Hypothalamus (tissue), 51 donors: ENCODE measurements at places on chromosomes 6 and 20.

- DNase-seq: no peak
Measured at GRCh38 chr6:96853083-96853482, 15.8 kb upstream of the GPR63 start.

DNA sequence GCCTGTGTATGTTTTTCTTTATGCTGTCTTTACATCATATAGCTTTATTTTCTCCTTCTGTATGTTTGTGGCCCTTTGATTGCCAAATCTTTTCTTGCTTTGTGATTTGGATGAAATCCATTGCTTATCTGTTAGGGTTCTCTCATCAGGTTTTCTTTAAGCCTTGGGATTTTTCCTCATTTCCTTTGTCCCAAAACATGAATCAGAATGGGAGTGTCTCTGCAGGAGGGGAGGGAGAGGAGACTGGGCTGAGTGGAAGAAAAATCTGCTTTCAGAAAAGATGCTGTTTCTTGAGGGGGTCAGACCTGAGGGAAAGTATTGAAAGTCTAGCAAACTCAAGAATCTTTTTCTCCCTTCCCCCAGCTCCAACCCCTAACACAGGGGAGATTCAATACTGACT lies 758.0 kb upstream of the MMS22L start:
- no peak for DNase-seq

- no peak for DNase-seq
Measured at GRCh38 chr6:115832786-115833185, 227.9 kb downstream of the FRK start.

GRCh38 chr6:3195695-3196497 lies 31.6 kb downstream of the TUBB2B start:
- DNase-seq: peak; percentile 27

- no peak for DNase-seq
Measured at GRCh38 chr6:157019115-157019641, 242.0 kb downstream of the ARID1B start.

DNA sequence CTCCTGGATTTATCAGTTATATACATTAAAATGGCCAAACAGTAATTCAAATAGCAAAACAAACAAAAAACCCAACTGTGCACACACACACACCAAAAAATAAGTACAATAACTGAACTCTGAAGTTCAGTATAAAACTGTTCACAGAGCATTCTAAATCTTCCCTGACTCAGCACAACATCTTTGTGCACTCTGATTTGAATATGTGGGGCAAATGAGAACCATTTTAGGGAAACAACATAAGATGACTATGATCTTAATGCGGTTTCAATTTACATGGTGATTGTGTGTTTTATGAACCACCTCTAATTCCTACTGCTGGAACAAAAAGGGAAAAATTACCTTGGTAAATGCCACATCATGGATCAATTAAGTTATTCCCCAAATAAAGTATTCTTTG lies 41.7 kb downstream of the PLAGL1 start:
- no peak for DNase-seq

DNA sequence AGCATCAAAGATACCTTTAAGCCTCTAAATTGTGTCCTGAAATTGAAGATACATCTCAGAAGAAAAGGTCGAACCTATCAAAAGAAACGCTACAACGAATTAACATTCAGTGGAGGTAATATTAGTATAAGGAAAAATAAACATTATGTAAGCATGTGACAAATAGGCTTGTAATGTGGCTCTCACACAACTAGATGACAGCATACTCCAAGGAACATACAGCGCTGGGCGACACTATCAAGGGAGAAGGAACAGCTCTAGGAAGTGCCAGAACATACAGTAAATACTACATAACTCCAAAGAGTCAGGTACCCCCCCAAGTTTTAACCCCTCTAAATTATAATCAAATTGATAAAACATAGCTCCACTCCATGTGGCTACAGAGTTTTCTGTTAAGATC lies 103.5 kb downstream of the LAMP5 start:
- DNase-seq: no peak

DNA sequence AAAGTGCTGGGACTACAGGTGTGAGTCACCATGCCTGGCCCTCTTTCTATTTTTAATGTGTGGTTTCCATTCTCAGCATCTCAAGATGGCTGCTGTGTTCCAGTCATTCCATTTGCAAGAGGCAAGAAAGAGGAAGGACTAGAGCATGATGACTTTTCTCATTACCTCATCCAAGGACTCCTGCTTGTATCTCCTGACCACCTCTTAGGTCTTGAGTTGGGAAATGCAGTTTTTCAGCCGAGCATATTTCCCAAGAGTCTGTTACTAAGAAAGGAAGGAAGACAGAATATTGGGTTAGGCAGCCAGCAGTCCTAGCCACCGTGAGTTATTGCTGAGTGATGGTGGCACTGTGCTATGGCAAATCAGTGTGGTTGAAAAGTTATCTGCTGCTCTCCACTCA lies 108.4 kb upstream of the INSM1 start:
- DNase-seq: no peak

DNA sequence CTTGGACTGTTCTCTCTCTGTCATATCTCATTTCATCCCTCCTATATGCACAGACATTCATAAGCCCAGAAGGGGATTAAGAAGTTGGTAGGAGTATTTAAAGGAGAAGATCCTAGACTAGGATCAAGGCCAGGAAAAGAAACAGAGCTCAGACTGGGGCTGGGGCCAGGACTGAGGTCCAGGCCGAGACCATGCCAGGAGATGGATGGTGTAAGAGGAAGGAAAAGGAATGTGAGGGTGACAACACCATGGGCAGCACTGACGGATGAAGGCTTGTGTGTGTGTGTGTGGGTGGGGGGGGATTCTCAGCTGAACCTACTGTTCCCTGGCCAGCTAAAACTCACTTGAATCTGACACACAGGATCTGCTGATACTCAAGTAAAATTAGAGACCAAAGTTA lies 182.1 kb downstream of the KIF6 start:
- DNase-seq: no peak

DNA sequence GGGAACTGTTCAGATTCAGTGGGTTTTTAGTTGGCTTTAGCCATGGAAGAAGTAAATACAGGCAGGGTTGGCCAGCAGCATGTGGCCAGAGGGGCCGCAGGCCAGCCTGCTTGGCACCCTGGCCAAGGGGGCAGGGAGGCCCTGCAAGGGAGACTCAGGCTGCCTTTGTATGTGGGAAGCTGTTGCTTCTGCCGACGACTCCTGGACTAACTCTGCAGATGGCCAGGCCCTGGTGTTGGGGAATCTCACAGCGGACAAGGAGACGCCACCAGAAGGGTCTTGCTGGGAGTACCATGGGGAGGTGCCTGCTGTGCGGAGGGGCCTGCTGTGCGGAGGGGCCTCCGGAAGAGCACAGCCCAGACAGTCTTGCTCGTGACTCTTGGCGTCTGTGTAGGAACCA lies 25.2 kb downstream of the PYGB start:
- no peak for DNase-seq

GRCh38 chr20:1946442-1946761 lies 47.5 kb downstream of the PDYN start:
- DNase-seq: no peak
